ENCODE measurements at places on chromosomes 7 and 10.
A peak's percentile ranks its signal among the peaks of the same experiment; 100 is the strongest.

DNA sequence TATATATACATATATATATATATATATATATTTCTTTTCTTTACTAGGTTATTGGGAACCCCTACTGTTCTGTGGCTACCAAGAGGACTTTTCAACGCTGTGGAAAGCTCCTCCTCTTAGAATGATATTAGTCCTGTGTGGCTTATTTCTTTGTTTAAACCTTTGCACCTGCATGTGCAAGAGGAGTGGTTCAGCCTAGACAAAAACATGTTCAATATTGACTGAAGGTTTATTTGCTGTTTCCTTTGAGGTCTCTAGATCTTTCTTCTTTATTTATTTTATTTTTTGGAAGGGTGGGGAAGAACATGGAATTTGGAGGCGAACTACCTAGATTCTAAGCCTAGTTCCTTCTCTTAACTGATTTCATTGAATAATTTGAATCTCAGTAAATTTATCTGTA is 118.1 kb downstream of the GNAT3 start:
- no peak for DNase-seq

DNA sequence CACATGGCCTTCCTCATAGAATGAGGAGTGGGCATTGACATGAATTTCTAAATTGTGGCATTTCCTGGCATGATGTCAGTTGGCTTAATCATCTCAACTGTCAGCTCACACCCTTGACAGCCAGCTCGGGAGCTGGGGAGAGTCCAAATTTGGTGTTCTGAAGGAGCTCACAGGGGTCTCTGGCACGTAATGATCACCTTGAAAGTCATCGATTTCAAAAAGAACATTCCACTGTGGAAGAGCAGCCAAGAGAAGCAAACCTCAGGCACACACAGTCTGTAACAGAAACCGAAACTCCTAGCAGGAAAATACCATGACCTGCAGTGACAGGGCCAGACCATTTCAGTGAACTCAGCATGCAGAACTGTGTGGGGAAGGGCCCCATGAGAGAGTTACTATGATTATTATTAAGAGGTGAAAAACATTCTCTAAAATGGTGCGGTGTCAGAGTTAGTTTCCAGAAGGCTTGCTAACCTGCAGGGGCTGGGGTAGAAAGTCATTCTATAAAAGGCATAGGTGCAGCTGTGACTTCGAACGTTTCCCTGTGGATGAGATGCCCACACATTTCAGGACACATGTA is 26.4 kb upstream of the KLF6 start:
- no peak for DNase-seq

GRCh38 chr10:101305320-101306241 is 48.4 kb upstream of the BTRC start:
- DNase-seq: peak; percentile 79

DNA sequence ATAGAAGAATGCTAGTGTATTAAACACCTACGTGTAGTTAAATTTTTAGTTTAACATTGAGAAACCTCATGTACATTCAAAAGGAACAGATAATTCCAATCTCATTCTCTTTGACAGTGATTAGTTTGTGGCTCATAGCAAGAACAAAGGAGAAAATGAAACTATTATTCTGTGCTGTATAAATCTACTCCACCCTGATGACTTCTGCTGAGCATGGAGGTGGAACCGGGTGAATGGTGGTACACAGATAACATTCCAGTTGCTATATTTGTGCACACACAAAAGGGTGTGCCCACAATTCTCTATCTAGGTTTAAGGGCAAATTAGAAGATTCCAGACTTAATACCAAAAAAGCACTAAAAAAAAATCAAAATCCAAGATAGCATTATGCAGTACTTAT is 17.0 kb upstream of the RALA start:
- no peak for DNase-seq

- DNase-seq: peak; percentile 6
Measured at GRCh38 chr7:2321020-2321419, 6.8 kb upstream of the SNX8 start.

- DNase-seq: no peak
Measured at GRCh38 chr10:27391325-27391724, 112.8 kb upstream of the RAB18 start.

- DNase-seq: no peak
Measured at GRCh38 chr7:101205901-101206664, 5.2 kb upstream of the MOGAT3 start.
